ENCODE measurements at places on chromosomes 4 and X. TPM values are rescaled to one million over a fixed set of nuclear protein-coding genes. Genes with fewer than 3 reads are reported as not detected.

Gene GPRIN3
- 0.65 TPM for total RNA-seq

Gene ANK2
- 8.9 TPM for total RNA-seq

Gene NAT8L
- total RNA-seq: not detected

Gene PGAM4
- total RNA-seq: not detected

Gene CT83
- not detected for total RNA-seq

Gene LRIT3
- not detected for total RNA-seq

Gene ADAMTS3
- 2.1 TPM for total RNA-seq

Gene HELT
- not detected for total RNA-seq

Gene SHISA3
- 4.3 TPM for total RNA-seq

Gene C4orf51
- total RNA-seq: not detected

Gene TCP11X1
- not detected for total RNA-seq

Gene SUPT20HL2
- not detected for total RNA-seq

Gene ZFP42
- 0.32 TPM for total RNA-seq

Gene AFM
- total RNA-seq: not detected

Gene MAGEB2
- not detected for total RNA-seq

Gene RTL3
- total RNA-seq: not detected

Data from epithelial cell of alveolus of lung (primary cell).